Activated T-helper 17 cell treated with anti-CD3 and anti-CD28 coated beads, Interleukin-2, amount 50 U/mL, for 72 hours (primary cell): ENCODE measurements at places on chromosomes 7 and 10. TPM values are rescaled to one million over a fixed set of nuclear protein-coding genes. Genes with fewer than 3 reads are reported as not detected.

Gene PLEKHS1
- not detected for total RNA-seq

Gene IL6
- 2.1 TPM for total RNA-seq

DNA sequence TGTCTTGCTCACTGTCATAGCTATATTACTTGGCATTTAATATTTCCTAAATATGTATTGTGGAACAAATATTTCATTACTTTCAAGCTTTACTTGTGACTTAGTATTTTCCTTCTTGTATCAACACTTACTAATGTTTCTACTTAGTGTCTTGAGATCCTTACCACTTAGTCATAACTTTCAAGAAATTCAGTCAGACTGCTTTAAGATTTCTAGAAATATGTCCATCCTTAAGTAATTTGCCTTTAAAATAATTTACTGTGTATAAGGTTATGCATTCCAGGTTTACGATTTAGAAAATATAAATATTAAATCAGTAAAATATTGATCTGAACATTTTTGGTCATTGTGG is 87.3 kb upstream of the CSTF2T start:
- no peak for ATAC-seq

- ATAC-seq: peak; percentile 44
Observed at GRCh38 chr7:140213684-140214074, 36.9 kb upstream of the KDM7A start.

DNA sequence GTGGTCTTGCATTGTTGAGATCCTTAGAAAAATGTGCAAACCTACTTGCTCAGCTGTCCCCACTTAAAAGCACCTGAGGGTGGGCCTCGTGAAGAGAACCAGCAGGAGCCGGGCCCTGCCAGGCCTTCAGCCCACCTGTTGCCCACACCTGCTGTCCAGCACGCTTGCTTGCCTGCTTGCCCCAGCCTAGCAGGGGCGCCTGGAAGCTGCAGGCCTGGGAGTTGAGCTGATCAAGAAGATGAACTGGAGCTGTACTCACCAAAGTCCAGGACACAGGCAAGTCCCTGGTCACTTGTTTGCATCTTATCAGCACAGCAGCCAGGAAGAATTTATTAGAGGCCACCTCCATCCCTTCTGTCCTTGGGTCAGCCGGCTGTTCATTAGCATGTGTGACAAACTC is 23.2 kb downstream of the CYP26A1 start:
- ATAC-seq: no peak

GRCh38 chr7:76380623-76380966 is 21.8 kb upstream of the YWHAG start:
- ATAC-seq: no peak

DNA sequence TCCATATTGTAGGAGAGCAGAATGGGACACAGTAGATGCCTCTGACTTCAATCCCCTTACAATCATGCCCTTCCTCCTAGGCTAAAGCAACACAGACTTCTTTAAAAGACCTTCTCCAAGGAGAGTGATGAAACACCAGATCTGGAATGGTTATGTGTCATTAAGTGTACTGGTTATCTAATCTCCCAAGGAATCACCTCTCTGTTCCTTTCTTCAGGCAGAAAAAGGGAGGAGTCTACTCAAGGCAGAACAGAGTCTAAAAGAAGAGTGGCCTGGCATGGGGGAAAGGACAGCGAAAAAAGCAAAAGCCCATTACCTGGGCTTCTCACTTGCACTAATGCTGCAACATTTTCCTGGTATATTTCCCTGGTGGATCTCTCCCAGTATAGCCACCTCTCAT is 2.9 kb downstream of the ELMO1 start:
- no peak for ATAC-seq

GRCh38 chr7:19621740-19622139 is 87.1 kb downstream of the POLR1F start:
- no peak for ATAC-seq
